Activated CD4-positive, alpha-beta memory T cell treated with anti-CD3 and anti-CD28 coated beads, Interleukin-2, amount 10 ng/mL, durations not matched to agents 7 days and 5 days (primary cell): ENCODE measurements at places on chromosomes 6 and 20. TPM values are rescaled to one million over a fixed set of nuclear protein-coding genes. Genes with fewer than 3 reads are reported as not detected.

Gene NEU1
- 29.2 TPM for total RNA-seq

- DNase-seq, result no peak
These were observed 611.7 kb downstream of the UTRN start for GRCh38 chr6:144896871-144897270.

DNA sequence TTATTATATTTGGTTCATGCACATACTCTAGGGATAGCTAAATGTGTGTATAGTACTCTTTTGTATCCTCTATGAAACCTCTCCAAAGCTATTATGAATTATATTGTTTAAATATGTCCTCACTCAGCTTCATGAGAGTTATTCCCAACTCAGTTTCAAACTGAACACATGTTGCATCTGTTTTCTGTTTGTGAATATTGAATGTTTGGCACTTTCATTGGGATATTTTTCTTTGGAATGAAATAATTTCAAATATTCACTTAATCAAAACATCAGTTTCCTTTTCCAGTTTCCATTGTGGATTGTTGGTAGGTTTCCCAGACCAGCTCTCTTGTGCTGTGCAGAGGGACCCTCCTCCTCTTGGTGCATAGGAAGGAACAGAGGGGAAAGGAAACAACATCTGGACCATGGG lies 46.6 kb downstream of the HDAC2 start:
- DNase-seq, result no peak

DNA sequence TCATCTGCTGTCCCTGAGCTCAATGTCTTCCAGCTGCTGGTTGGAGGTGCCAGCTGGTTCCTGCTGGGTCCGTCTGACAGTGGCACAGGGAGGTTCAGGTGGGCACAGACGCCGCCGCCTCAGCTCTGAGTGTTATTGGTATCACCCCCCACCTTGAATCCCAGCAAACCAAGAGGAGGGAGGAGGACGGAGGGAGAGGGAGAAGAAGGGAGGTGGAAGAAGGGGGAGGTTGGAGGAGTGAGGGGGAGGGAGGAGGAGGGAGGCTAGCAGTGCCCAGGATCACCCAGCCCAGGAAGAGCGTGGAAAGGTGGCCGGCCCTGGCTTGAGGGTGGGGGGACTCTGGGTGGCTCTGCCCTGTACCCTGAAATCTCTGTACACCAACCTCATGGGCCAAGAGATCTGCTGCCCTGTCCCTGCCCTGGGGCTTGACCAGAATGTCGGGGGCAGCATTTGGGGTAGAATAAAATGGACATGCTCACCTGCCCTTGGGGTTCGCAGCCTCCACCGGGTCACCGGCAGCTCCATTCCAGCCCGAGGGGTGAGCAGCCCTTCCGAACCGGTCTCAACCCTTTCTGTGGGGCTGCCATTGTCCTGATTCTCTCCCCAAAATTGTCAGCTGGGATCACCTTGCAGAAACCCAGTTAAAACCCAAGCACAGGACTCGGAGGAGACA lies 17.1 kb downstream of the NTSR1 start:
- DNase-seq, result no peak

GRCh38 chr6:161074496-161075121 lies 83.0 kb downstream of the MAP3K4 start:
- DNase-seq, result no peak

GRCh38 chr20:53921443-53921973 lies 148.9 kb downstream of the BCAS1 start:
- DNase-seq, result no peak

DNA sequence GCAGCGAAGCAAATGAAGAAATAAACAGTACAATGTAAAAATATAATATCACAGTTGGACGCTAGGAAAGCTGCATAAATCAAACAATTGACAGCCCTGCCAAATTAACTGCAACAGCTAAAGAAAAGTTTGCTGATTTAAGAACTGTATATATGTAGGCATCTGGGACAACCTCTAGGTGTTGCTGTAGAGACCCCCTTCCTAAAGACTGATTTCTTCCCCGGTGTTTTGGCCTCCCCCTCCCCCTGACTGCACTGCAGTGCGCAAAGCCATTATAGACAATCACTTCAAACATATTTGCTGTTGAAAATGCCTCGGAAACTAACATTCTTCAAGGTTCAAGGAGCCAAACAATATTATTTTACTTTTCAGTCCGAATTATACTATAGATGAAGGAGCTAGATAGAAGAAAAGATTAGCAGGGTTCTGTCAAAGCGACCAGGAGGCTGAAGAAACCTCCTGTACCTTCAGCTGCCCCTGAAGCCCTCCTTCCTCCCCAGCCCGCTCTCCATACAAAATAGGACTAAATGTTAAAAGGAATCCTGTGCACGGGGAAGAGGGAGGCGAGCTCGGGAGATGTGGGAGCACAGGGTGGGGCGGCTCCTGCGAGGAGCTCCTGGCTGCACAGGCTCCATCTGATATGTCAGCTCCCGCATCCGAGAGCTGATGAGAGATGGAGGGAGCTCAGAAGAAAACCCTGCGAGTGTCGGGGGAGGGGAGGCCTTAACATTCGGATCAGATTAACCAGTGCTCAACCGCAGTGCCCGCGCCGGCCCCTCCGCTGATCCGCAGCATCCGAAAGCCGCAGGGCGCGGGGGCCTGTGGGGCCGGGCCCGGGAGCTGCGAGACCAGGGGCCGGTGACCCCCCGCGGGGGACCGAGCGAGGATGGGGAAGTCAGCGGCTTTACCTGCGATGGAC lies 822 bp downstream of the ELOVL4 start:
- peak; percentile 32 for DNase-seq

DNA sequence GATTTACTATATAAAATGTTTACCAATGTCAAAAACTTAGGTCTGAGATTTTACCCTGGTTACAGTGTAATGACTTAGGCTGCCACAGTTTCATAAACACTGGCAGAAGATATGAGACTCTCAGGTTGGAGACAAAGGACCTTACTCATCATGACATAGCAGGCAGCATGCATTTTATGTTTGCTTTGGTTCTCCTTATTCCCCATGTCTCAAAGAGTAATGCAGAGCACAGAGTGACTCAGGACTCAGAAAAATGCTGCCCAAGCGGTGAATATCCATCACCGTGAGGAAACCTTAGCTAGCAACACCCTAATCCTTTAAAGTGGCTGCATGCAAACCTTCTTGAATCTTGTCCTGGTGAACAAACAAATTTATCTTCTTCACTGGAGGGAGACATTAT lies 112.1 kb upstream of the EYS start:
- DNase-seq, result no peak

DNA sequence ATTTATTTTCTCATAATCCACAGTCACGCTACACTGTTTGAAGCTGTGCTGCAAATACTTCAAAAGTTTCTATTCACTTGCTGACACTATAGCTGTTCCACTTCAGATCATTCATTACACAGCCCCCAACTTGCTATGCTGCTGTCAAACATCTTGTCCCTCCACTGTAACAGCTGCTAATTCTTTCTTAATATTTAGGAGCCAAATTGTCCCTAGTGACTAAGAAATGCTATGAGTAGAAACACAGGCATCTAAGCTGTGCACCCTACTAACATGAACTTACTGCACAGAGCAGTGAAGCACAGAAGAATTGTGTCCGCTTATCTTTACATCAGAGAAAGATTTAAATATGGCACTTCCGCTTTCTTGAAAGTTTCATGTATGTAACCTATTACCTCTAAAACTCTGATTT lies 91.3 kb downstream of the PDE10A start:
- no peak for DNase-seq

DNA sequence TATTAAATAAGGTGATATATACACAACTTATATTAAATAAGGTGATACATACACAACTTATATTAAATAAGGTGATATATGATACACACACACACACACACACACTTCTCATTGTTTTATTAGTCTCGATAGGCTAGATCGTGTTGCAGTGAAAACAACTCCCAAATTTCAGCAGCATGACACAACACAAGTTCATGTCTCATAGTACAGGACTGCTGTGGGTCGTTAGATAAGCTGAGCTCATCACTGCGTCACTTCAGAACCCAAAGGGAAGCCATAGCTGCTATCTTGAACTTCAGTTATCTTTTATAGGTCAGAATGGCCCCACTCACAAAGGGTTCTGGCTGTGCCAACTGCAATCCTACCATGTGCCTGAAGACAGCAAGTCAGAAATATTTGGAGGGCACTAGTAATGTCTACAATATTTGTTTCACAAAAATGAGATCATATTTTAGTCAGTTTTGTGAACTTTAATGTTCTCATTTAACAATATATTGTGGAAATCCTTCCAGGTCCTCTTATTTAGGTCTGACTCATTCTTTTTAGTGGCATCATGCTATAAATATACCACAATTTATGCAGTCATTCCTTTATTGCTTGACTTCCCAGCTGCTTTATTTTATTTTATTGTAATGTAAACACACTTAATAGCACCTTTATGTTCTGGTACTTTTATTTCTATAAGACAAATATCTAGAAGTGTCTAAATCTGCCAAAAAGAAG lies 290.2 kb downstream of the PHACTR1 start:
- DNase-seq, result no peak

DNA sequence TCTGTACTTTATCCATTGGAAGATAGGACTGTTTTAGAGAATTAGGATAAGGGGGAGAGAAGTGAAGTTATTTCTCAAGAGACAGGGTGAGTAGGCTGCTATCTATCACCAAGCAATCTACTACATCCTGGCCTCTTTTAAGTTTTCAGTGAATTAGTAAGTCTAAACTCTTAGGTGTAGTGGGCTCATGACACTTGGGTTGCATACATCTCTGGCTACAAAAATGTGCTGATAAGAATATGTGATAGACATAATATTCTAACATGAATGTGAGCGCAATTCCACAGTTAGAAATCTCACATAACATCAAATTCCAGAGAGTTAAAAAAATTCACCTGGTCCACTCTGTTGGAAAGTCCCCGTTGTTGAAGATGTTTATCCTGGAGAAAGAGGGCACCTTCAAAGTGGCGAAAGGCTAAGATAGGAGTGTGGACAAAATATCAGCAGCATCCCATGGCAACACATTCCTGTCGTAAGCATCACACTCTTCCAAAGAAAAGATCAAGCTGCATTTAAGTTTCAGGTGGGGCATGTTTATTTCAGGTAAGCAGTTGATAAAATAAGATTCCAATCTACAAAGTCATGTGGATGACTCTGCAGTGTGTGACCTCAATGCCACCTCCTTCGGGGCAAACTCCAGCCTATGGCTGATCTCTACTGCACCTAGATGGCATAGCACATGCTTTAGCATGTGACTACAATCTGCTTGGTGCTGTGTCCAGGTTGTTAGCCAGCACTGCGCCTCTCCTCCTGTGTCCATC lies 111.7 kb upstream of the NEDD9 start:
- no peak for DNase-seq

GRCh38 chr6:78947962-78948361 lies 80.6 kb downstream of the IRAK1BP1 start:
- no peak for DNase-seq
